Hematopoietic multipotent progenitor cell treated with erythropoietin and hydrocortisone succinate and interleukin-3 and kit ligand, for 17 days (in vitro differentiated cells): ENCODE measurements at places on chromosomes 2 and 18.

DNA sequence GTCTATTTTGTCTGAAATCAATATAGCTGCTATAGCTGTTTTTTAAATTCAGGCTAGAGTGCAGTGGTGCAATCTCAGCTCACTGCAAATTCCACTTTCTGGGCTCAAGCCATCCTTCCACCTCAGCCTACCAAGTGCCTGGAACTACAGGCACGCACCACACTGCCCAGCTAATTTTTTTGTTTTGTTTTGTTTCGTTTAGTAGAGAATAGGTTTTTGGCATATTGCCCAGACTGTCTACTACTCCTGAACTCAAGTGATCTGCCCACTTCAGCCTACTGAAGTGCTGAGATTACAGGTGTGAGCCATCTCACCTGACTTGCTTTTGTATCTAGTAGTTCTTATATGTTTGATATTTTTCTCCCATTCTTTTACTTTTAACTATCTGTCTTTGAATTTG is 259.7 kb downstream of the CDH19 start:
- DNase-seq, result no peak

DNA sequence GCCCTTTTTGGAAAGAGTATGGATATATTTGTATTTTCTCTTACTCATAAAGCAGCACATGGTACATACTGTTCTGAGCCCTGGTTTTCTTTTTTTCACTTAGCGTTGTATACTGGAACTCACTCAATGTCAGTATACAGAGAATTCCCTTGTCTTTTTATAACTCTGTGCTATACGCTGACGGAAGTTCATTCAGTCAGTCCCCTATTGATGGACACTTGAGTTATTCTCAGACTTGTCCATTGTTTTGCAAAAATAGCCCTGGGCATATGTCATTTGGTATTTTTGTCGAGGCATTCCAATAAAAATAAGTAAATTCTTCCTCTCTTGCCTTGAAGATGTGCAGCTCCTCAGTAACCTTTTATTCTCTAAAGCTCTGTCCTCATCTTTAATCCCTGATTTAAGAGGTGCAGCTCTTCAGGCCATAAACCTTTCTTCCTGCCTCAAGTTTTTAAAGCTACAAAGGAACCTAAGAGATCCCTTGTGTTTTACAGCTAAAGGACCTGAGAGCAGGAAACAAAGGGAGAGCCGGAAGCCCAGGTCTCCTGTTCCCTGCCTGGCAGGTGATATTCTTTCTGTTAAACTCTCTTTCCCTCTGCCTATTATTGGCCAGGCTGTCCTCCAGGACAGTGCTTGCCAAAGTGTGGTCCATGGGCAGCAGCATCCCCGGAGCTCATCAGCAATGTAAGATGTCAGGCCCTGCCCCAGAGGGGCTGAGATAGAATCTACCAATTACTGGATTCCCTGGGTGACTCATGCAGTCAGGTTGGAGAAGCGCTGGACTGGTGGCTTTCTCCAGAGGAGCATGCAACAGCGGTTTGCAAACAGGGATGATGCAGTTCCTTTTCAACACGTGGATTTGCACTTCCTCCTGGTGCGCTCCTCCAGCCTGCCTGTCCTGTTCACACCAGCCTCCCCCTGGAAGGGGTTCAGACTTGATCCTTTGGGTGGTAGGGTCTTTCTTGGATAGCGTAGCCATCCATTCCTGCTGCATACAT is 158.0 kb downstream of the NEDD4L start:
- DNase-seq, result no peak

GRCh38 chr2:198700319-198700718 is 757.4 kb downstream of the SATB2 start:
- DNase-seq, result no peak

- DNase-seq, result no peak
Observed at GRCh38 chr2:84482603-84483002, 23.5 kb upstream of the SUCLG1 start.

DNA sequence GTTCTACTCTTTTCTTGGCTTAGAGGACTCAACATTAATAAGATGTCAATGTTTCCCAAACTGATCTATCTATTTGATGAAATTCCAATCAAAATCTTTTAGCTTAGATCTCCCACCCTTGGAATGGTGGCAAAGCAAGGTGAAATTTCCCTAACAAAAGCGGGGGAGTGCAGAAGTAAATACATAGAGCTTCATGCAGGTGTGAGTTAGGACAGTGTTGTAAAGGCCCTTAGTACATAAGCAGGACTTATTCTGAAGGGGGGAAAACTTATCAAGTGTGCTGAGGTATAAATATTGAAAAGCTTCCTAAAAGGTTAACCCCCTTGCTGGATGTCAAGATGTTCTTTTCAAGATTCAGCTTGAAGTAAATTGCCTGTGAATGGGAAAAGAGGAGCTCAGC is 608.6 kb upstream of the CELF4 start:
- no peak for DNase-seq

- DNase-seq, result no peak
Observed at GRCh38 chr18:8841781-8842485, 136.6 kb downstream of the MTCL1 start.
